ENCODE measurements at places on chromosomes 5 and 9. TPM values are rescaled to one million over a fixed set of nuclear protein-coding genes. Genes with fewer than 3 reads are reported as not detected.

KIF20A gene
- 72.0 TPM for total RNA-seq

COL23A1 gene
- 0.63 TPM for total RNA-seq

ECM2 gene
- total RNA-seq, result not detected

SLC6A7 gene
- not detected for total RNA-seq

OMD gene
- not detected for total RNA-seq

WDR31 gene
- total RNA-seq, result 0.92 TPM

RPP25L gene
- total RNA-seq, result 26.4 TPM

SYK gene
- 0.13 TPM for total RNA-seq

GRCh38 chr5:1477341-1477740 lies 32.1 kb upstream of the SLC6A3 start:
- no peak overlapping the region for H3K4me3 ChIP-seq
- peaks cover 11% of the 10 kb centered on the region for H3K36me3 ChIP-seq
- no peaks in the 10 kb centered on the region for H3K4me1 ChIP-seq
- H3K27me3 ChIP-seq, result no peaks in the 10 kb centered on the region
- no peak for DNase-seq
- no peak overlapping the region for H3K27ac ChIP-seq

GRCh38 chr5:127053049-127053448 lies 20.3 kb downstream of the C5orf63 start:
- H3K36me3 ChIP-seq, result peaks cover 29% of the 10 kb centered on the region
- no peak for DNase-seq
- no peak overlapping the region for H3K4me3 ChIP-seq
- H3K27ac ChIP-seq, result no peak overlapping the region

GRCh38 chr5:142151436-142152383 lies 43.1 kb downstream of the NDFIP1 start:
- H3K27ac ChIP-seq, result no peak overlapping the region
- H3K27me3 ChIP-seq, result no peaks in the 10 kb centered on the region
- peak; percentile 76 for DNase-seq
- H3K36me3 ChIP-seq, result peaks cover 28% of the 10 kb centered on the region
- no peaks in the 10 kb centered on the region for H3K4me1 ChIP-seq

DNA sequence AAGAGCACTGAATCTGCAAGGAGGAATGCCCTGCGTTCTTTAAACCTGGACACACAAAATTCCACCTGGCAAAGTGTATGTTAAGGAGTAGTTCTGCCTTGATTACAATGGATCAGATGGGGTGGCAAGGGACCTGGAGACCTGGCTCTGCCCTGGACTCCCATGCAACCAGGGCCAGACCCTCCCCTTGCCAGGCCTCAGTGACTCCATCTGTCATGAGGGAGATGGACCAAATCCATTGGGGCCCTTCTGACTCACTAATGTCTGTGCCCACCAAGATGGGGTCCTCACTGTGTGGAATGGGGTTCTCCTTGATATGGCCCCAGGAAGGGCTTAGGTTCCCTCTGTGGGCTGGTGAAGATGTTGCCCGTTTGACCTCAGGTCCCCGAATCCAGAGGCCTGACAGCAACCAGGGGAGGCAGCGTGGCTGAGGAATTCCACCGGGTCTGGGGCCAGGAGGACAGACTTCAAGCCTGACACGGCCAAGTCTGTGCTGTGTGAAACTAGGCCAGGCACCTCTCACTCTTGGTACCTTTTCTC lies 100.3 kb downstream of the PAX5 start:
- no peak overlapping the region for H3K4me3 ChIP-seq
- H3K27me3 ChIP-seq, result peaks cover 10% of the 10 kb centered on the region
- no peaks in the 10 kb centered on the region for H3K36me3 ChIP-seq
- no peak for DNase-seq
- H3K4me1 ChIP-seq, result peaks cover 11% of the 10 kb centered on the region
- H3K27ac ChIP-seq, result no peak overlapping the region

GRCh38 chr9:6090277-6091210 lies 75.1 kb upstream of the RANBP6 start:
- H3K27ac ChIP-seq, result no peak overlapping the region
- H3K4me1 ChIP-seq, result no peaks in the 10 kb centered on the region
- DNase-seq, result no peak

DNA sequence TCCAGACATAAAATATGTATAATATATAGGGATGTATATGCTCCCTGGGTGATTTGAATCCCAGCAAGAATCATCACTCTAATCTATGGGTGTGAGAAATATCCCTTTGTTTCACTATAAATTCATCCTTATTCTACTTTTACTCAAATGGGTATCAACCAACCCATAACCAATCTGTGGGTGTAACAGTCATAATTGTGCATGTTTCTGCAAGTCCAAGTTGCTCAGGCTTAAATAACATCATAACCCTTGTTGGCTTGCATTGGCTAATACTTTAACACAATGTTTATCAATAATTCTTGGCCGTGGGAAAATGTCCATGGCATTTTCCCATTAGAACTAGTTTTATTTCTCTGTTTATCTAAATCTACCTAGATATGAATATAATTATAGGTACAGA lies 530.5 kb upstream of the TLE4 start:
- H3K27me3 ChIP-seq, result no peaks in the 10 kb centered on the region
- H3K4me3 ChIP-seq, result no peak overlapping the region
- H3K36me3 ChIP-seq, result no peaks in the 10 kb centered on the region
- DNase-seq, result no peak
- no peaks in the 10 kb centered on the region for H3K4me1 ChIP-seq

DNA sequence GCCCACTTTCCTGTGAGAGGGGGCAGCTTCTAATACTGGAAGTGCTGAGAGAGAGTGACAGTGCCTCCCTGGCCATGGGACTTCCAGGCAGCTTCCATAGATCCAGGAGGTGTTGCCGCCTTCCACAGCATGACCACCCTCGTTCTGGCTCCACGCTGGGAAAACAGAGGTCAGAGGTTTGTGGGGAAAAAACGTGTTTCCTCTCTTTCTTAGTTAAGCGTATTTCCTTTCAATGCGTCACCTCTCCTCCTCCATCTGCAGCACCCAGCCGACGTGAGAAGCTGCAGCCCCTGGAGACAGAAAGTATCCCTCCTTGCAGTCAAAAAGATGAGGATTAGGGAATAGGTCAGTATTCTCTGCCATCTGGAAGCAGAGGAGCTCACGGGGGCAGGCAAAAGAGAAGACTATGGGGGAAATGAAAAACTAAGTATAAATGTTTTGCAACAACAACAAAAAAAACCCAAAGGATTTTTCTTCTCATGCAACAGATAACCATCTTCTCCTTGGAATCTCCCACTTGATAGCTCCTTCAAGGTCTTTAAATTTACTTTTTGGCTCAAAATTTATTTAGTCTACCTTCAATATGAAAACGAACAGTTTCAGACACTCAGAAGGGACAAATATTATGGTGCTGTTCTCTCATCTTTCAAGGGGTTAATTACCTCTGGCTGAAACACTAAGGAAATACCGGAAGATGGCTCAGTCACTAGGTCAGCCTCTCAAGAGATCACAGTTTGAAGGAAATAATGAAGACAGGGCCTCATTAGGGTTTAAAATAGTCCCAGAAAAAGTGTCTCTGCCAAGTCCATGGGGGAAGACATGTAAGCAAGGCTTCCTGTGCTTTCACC lies 38.0 kb downstream of the MTMR12 start:
- DNase-seq, result no peak
- no peak overlapping the region for H3K4me3 ChIP-seq
- H3K4me1 ChIP-seq, result peaks cover 37% of the 10 kb centered on the region
- no peaks in the 10 kb centered on the region for H3K27me3 ChIP-seq
- H3K27ac ChIP-seq, result no peak overlapping the region

DNA sequence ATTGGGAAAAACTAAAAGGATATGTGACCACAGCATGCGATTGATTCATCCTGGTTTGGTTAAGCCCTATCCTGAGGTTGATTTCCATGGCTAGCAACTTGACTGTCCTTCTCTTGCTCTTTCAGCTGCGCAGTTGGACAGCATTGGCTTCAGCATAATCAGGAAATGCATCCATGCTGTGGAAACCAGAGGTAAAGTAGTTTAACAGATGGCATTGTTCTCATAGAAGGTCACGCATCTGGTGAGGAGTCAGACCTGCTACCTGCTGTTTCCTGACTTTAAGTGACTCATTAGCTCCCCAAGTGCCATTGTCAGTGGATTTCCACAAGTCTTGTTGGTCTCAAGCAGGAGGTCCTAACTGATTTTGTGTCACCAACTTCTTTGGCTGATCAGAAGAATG lies 266.9 kb downstream of the ARHGAP26 start:
- H3K36me3 ChIP-seq, result peaks cover 37% of the 10 kb centered on the region
- no peak for DNase-seq

DNA sequence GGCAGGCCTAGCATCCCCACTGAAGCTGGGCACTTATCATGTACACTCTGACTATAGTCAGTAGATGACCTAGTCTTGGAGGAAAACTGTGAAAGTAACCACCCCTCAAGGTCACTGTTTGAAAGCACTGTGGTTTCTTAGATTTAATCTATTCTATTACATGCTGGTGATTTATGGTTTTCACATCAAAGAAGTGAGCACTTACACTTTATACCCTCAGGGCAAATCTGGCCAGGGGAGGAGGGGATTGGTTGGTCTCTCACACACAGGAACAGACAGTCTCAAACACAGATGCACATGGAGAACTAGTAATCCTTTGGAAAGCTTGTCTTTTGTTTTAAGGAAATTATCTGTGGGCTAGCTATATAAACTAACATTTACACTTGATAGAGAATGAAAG lies 17.9 kb upstream of the SPIN1 start:
- peaks cover 7% of the 10 kb centered on the region for H3K36me3 ChIP-seq
- DNase-seq, result no peak
- H3K27me3 ChIP-seq, result peaks cover 9% of the 10 kb centered on the region
- no peak overlapping the region for H3K27ac ChIP-seq

GRCh38 chr9:98380065-98380681 lies 124.7 kb upstream of the TBC1D2 start:
- DNase-seq, result no peak
- no peak overlapping the region for H3K27ac ChIP-seq
- H3K36me3 ChIP-seq, result no peaks in the 10 kb centered on the region
- no peaks in the 10 kb centered on the region for H3K4me1 ChIP-seq
- no peak overlapping the region for H3K4me3 ChIP-seq

DNA sequence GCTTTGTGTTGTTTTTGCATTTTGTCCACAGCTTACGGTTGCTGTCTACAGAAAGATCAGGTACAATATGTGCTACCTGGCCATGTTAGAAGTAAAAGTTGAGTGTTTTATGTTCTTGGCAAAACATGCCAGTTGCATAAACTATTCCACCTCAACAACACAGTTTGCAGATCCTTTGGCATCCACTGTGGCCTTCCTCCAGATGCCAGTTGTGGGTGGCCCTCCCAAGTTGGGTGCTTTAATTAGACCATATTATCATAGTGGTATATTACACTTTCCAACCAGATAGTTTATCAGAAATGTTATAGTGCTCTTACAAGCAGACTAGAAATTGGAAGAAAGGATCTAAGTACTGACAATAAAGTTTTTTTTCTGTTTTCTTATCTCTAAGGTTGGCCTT lies 386.9 kb upstream of the KCNN2 start:
- no peak overlapping the region for H3K27ac ChIP-seq
- no peaks in the 10 kb centered on the region for H3K27me3 ChIP-seq
- DNase-seq, result no peak
- no peaks in the 10 kb centered on the region for H3K4me1 ChIP-seq
- no peaks in the 10 kb centered on the region for H3K36me3 ChIP-seq

DNA sequence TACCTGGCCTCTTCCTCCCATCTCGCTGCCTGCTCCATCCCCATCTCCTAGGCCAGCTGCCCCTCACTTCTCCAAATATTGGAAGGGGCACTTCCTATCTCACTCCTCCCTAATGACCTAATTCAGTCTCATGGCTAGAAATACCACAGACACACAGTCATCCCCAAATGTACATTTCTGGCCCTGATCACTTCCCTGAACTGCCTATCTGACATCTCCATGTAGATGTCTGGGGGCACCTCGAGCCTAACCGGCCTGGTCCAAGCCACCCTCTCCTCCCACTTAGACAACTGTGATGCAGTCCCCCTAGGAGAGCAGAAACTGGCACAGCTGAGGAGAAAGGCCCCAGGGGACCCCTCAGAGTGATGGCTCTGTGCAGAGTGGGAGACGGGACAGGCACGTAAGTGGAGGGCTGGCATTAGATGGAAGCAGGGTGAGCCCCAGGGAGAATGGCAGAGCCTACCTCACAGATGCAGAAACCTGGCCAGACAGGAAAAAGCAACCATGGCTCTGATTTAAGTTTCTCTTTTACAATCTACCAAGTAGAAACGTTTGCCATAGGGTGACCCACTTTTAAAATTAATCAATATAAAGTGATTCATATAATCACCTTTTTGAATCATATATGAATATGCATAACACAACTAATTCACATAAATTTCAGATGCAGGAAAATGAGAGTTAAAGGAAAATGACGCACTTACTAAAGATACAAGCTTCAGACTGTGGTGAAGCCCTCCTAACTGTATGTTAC lies 22.1 kb downstream of the CAMSAP1 start:
- DNase-seq, result no peak
- H3K27me3 ChIP-seq, result no peaks in the 10 kb centered on the region
- H3K4me1 ChIP-seq, result peaks cover 61% of the 10 kb centered on the region
- no peak overlapping the region for H3K27ac ChIP-seq
- no peak overlapping the region for H3K4me3 ChIP-seq

- H3K4me3 ChIP-seq, result no peak overlapping the region
- H3K27ac ChIP-seq, result no peak overlapping the region
- H3K27me3 ChIP-seq, result no peaks in the 10 kb centered on the region
- no peaks in the 10 kb centered on the region for H3K36me3 ChIP-seq
Observed at GRCh38 chr5:9453480-9454011, 92.3 kb downstream of the SEMA5A start.

DNA sequence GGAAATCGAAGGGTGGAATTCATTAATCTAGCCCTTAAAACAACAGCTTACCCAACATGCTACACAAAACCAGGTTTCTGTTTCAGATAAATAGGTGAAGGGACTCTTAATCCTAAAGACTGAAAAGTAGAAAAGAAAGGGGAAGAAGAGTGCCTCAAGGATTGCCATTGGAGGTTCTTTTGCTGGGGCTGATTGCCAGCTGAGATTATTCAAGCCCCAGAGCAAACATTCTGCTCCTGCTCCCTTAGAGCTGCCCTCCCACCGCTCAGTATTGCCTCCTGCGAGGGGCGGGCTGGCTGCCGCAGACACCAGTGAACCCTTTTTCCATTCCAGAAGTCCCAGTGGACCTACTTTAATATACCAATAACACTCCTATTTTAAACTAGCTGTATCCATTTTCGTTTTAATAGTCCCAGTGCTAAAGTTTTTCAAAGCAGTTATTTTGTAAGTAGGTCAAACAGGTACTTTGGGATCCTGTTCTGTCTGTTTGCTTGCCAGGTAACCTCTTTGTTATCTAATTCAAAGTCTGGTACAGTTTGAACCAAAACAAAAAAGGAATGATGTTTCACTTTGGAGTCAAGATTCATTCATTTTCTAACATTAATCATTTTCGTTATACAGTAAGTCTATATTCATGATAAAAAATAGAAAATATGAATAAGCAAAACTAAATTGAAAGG lies 38.6 kb downstream of the HMGCS1 start:
- DNase-seq, result no peak
- H3K27me3 ChIP-seq, result peaks cover 5% of the 10 kb centered on the region
- H3K4me1 ChIP-seq, result no peaks in the 10 kb centered on the region
- H3K36me3 ChIP-seq, result no peaks in the 10 kb centered on the region
- H3K27ac ChIP-seq, result no peak overlapping the region

DNA sequence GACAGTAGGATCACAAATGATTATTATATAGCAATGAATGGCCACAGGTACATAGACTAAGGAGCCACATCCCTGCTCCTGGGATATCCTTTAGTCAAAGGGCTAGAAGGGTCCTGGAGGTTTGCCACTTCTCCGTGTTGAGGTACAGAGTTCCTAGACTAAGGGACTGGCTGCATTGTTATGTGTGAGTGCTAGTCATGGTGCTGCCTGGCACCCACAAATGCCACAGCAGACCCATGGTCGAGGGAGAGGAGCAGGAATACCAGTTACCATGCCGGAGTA lies 47.4 kb downstream of the EXOSC2 start:
- H3K4me3 ChIP-seq, result no peak overlapping the region
- no peak overlapping the region for H3K27ac ChIP-seq
- H3K4me1 ChIP-seq, result peaks cover 10% of the 10 kb centered on the region
- no peak for DNase-seq
- no peaks in the 10 kb centered on the region for H3K36me3 ChIP-seq
